ENCODE measurements at places on chromosomes 6 and 20.

DNA sequence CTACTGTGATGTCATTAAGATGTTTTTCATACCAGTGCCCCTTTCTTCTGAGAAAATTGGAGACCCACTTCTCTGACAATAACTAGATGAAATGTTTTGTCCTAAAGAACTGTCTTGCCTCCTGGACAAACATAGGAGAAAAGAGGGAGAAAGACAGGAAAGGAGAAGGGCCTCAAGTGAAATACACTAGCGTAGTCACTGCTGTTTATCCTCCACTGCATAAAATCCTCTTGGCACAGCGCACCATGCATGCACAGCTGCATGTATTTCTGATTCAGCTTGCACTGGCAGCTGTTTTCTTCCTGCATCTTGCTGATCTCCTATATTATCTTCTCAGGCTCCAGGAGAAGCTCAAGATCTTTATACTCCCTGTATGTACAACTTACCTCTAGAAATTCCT is 158.0 kb upstream of the BMP5 start:
- no peak for DNase-seq

- DNase-seq, result no peak
Measured at GRCh38 chr6:148971031-148971927, 224.4 kb downstream of the UST start.

DNA sequence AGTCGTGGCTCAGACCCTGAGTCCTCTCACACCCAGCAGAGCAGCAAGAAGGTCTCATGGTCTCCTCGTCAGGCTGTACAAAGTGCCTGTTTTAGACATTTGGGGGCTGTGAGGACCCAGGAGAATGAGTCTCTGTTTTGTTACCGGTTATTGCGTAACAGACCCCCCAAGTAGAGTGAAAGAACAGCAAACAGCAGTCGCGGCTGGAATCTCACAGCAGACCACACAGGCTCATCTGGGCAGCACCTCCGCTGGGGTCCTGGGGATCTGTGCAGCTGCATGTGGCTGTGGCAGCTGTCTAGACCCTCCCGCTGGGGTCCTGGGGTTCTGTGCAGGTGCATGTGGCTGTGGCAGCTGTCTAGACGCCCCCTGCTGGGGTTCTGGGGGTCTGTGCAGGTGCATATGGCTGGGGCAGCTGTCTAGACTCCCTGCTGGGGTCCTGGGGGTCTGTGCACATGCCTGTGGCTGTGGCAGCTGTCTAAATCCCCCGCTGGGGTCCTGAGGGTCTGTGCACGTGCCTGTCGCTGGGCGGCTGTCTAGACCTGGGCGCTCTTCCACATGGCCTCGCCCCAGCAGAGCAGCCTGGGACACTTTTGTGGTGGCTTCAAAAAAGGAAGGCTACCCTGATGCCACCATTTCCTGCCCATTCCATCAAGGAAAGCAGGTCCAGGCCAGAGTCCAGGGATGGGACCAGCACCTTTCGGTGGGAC is 24.7 kb downstream of the ENTPD6 start:
- no peak for DNase-seq

- DNase-seq, result no peak
Measured at GRCh38 chr6:21263531-21264287, 329.8 kb upstream of the SOX4 start.

DNA sequence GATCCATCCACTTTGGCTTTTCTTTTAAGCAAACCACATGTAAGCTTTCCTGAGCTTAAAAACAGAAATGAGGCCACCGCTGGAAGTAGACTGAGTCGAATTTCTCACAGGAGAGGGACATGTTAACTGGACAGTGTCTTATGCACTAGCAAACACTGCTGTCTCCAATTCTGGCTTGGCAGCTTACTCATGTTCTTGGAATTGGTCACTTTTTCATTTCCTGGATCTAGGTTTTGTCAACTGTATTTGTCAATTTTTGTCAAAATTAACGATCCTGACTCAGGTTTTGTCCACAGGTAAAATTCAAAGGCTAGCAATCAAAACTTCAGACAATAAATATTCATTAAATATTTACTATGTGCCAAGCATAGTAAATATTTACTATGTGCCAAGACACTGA is 601.5 kb downstream of the RNF144B start:
- no peak for DNase-seq

DNA sequence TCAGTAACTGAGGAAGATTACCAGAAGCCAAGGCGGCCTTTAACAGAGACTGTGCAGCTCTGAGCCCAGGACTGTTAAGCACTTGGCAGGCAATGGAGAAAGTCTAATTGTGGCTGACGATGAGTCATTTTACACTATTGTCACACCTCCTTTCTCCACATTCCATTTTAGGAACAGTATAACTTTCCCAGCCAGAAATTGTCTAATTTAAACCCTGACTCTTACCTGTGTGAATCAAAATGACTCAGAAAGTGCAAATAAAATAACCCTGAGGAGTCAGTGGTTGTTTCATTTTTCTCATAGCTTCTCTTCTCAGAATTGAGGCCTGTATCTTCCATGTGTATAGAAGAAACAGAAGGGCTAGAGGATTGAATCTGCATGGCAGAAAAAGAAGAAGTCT is 40.0 kb upstream of the OPN5 start:
- no peak for DNase-seq

DNA sequence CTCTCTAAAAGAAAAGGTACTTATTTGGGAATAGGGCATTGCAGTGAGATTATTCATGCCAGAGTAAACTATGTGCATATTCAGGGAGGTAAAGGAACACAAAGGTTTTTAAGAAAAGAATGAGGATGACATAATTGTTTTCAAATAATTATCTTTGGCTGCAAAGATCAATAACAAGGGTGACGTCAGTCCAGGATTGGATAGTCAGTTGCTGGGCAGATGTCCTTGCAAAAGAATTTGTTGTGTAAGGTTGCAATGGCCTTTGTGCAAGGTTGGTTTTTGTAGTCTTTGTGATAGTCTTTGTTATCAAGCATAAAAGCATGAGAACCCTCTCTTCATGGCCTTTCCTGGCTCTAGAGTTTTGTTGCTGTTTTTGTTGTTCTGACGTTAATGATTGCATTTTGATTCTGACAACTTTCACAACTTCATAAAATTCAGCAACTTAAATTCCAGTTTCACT is 17.7 kb downstream of the LOC128125822 start:
- DNase-seq, result no peak
